HT1080 (cell line): ENCODE measurements at places on chromosomes 16 and 17. TPM values are rescaled to one million over a fixed set of nuclear protein-coding genes. Genes with fewer than 3 reads are reported as not detected.

DNA sequence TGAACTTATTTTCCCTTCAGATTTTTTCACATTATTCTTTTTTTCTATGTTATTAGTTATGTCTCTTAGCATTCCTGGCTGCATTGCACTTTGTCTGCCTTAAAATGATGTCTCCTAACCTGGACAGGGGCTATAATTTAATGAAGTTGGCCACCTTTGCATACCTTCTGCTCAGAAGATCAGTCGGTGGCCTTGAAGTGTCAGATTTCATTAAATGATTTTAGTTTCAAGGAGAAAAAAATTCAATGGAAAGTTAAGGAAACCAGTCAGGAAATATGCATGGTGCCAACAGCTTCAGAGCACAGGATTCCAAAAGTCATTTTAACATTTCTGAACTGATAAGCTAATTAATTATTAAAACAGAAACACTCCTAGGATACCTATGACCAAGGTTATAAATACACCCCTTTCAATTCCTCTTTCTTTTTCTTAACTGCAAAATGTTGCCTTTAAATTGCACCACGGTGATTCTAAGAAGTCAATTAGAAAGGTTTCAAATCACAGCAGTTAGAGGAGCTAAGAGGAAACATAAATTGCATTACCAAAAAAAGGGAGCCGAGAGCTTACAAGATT is 533.4 kb downstream of the KCNJ2 start:
- no peak for DNase-seq

DNA sequence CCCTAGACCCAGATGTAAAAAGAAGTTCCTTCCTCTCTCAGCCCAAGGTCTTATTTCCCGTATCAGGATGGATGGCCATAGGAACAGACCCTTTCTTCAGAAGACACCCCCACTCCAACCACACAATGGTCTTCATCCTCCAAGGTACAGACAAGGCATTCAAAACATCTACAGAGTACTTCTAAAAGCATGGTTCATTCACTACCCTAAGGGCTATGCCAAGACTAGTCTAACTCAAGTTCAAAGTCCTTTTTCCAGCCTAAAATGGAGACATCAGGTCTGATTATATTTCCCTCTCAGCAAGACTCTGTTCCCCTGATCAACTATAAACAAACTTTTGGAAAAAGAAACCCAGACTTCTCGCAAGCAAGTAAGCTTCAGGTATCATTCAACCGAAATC is 388.9 kb downstream of the NPIPA8 start:
- DNase-seq, result no peak

GRCh38 chr16:66695935-66696668 is 441 bp downstream of the CMTM4 start:
- no peak for DNase-seq

DNA sequence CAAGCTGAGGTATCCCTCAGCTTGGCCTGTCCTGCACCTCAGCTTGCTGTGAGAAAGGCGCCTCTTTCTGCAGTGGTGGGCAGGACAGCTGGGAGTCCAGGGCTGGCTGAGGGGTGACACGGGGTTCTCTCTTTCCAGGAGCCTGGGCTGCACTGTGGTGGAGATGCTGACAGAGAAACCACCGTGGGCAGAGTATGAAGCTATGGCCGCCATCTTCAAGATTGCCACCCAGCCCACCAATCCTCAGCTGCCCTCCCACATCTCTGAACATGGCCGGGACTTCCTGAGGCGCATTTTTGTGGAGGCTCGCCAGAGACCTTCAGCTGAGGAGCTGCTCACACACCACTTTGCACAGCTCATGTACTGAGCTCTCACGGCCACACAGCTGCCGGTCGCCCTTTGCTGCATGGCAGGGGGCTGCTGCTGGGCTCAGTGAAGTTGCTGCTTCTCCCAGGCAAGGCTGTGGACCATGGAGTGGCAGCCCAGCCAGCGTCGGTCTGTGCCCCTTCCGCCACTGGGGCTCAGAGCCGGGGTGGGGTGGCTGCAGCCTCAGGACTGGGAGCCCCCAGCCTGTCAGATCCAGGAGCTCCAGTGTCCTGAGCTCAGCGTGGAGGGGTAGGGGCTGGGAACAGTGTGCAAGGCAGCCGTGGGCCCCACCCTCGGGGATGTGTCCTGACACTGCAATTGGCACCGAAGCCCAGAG is 6.4 kb downstream of the LIMD2 start:
- no peak for DNase-seq

- DNase-seq, result no peak
Measured at GRCh38 chr16:1393613-1394176, 20.8 kb downstream of the UNKL start.

DNA sequence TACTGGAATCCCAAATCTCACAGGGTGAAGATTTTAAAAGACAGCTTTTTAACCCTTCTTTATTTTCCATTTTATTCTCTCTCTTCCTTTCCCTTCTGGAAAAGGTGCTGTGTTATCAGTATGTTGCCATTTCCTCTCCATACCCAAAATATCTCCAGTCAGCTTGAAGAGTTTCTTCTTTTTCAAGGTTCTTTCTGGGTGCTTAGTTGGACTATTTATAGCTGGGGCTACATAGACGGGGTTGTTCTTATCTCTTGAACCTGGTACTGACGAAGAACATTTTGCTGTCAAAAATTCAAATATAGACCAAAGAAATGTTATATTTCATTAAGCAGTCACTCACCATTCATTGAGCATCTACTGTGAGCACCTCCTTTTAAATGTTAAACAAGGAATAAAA is 48.6 kb downstream of the IST1 start:
- DNase-seq, result no peak

- DNase-seq, result no peak
Measured at GRCh38 chr17:38899421-38899820, 26.0 kb upstream of the LASP1NB start.

GRCh38 chr17:44969144-44969780 is 1.2 kb upstream of the C1QL1 start:
- DNase-seq, result no peak

- no peak for DNase-seq
Measured at GRCh38 chr16:27238016-27238587, 30.5 kb downstream of the NSMCE1 start.

DNA sequence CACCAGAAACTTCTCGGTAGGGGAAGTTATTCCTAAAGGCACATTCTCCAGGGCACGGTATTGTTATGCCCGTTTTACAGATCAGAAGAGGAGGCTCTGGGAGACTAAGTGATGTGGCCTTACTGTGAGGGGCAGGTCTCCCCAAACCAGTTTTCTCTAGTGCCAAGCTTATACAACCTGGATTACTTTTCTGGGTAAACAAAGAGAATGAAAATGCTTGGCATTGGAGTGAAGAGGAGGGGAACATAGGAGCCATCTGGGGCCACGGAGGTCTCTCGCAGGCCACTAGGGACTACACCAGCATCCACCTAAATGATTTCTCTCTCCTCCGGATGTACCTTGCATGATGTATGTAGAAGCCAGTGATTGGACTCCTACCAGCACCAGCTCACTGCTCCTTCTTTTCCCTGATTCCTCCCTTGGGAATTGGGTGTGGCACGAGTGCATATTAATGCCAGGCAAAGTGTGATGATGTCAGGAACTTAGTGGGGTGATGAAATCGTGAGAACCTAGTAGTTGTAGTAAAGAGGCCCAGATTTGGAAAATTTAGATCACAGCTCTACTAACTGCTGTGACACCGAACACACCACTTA is 674 bp downstream of the TOM1L1 start:
- peak; percentile 1 for DNase-seq

DNA sequence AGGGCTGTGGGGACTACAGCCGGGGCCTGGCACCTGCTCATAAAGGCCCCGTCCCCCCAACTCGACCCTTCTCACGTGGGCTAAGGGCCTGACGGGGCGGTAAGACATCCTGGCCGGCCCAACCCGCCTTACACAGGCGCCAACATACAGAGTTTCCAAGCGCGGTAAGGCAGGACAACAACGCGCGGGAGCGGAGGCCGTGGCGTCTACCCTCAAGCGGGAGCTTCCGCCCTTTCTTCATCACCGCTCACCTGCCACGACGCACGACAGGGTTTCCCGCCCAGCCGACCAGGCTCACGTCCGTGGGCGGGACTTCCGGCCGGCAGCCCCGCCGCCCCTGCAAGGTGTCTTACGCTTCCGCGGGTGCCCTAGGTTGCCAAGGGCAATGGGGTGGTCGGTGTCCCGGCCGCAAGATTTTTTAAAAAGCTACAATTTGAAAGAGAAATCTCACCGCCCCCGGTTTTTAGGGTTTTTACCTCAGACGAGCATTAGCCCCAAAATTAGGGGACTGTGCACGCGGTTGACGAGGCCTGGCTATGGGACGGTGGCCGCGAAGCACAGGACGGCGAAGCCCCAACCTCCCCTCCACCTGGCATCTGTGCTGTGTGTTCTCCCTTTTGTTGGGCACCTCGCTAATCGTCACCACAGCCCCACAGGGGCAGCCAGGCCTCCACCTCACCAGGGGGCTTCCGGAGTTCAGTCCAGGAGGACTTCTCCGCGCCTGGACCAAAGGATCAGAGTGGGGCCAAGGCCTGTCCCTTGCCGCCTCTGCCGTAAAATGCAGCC is at the start of gene TERB1:
Gene TERB1, minus strand, starts transcription at position 265 of the 786 bp plus-strand sequence. CDS start 4,786 bp downstream, outside the sequence.
- DNase-seq, result no peak

- DNase-seq, result no peak
Measured at GRCh38 chr16:83907631-83908250, 8.8 kb downstream of the MLYCD start.

- no peak for DNase-seq
Measured at GRCh38 chr16:26240807-26241206, 549.0 kb downstream of the HS3ST4 start.

GRCh38 chr16:51166091-51166490 is 15.0 kb upstream of the SALL1 start:
- no peak for DNase-seq

DNA sequence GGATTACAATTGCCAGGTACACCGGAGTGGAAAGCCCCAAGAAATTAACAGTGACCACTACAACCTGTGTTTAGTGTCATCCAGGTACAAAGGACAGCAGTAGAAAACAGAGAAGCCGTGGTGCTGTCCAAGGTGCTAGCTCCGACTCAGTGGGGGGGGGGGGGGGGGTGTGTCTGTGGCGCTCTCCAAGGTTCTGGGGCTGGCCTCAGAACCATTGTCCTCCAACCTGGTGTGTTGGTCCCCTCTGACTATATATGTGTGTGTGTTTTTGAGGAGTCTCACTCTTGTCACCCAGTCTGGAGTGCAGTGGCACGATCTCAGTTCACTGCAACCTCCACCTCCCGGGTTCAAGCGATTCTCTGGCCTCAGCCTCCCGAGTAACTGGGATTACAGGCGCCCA is 5.8 kb upstream of the ZNF23 start:
- DNase-seq, result peak; percentile 26

DNA sequence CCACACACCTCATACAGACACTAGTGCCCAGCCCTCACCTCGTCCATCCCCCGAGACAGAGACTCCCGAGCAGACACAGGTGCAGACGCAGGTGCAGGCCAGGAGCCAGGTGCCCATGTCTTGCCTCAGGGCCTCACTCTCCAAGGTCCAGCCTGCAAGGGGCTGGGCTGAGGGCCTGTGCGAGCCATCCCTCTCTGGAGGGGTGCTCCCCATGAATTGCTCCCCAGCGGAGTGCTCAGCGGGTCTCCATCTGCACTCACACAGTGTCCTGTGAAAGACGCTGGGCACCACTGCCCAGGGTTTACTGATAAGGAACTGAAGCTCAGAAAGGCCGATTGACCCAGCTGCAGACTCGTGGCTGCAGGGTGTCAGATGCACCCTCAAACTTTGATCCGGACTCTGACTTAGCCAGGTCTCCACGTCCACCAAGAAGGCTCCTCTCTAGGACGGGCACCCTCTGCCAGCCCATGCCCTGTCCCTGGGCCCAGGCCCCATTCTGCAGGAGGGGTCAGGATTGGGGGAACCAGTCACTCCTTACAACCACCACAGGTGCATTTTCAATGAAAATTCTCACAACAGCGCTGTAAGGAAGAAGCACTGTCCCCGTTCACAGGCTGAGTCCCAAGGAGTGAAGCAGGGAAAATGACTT is 16.9 kb downstream of the POLR3K start:
- DNase-seq, result no peak

CFAP52 gene
- not detected in 2 replicates for total RNA-seq

ZP2 gene
- total RNA-seq, result not detected in 2 replicates

C17orf100 gene
- total RNA-seq, result 0.23 and 0.31 TPM in 2 replicates

ANKRD11 gene
- total RNA-seq, result 62.6 and 79.1 TPM in 2 replicates

NPIPA8 gene
- not detected in 2 replicates for total RNA-seq

HSF4 gene
- total RNA-seq, result 9.0 and 11.0 TPM in 2 replicates
